ENCODE measurements at places on chromosomes 2 and 18.

GRCh38 chr2:26469092-26469710 is 8.7 kb downstream of the OTOF start:
- no peak for ATAC-seq

DNA sequence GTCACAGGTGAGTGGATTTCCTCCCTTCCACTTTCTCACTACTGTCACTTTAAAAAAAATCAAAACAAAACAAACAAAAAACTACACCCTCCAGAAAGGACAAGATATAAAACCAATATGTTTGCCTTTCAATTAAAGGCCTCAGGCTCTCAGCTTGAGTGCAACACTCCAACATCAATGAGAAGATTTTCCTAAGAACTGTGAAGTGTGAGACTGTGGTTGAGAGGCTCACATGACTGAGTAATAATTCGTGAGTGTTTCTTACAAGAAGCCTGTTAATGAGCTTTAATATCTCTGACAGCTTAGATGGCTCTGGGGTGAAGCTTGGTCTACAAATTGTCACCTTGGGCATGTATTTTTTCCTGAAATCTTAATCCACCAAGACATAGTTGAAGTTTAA is 216.1 kb downstream of the ETAA1 start:
- no peak for ATAC-seq

GRCh38 chr2:189933041-189933440 is 129.5 kb downstream of the MSTN start:
- no peak for ATAC-seq

DNA sequence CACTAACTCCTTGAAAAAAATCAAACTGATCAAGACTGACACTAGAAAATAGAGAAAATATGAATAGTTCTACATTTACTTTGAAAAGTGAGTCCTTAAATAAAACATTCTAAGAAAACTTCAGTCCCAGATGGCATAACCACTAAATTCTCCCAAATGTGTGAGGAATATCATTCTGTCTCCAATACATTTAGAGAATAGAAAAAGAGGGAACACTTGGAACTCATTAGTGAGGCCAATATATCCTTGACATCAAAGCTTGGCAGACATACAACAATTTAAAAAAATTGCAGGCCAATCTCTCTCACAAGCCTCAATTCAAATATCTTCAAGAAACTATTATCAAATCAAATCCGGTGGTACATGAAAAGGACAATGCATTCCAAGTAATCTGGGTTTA is 79.3 kb upstream of the TMEM247 start:
- ATAC-seq: no peak

DNA sequence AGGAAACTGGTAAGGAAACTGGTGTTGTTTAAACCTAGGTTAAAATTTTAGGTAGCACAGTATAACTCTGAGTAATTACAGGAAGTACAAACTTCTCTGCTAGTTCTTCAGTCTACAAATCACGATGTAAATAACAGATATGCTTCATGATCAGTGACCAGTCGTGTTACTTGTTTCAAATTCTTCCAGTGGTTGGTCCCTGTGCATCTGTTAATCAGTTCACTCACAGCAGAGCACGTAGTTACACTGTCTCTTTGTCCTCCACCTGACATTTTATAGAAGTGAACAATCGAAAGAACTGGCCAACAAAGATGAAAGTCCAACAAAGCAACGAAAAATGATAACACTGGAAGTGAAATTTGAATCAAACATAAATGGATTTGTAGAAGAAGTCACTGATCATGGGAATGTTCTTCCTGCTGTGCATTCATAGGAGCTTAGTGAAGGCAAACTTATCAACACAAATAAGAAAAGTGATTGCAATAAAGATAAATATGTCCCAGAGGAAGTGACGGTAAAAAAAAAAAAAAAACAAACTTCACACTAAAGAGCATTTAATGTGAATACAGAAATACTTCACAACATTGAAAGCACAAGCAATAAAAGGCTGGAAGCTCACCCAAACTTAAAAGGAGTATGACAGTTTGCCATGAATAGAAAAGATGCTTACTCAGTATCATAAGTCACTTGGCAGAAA is 7.0 kb downstream of the EIF2AK2 start:
- peak; percentile 65 for ATAC-seq

- no peak for ATAC-seq
Observed at GRCh38 chr18:66209656-66210055, 394.2 kb downstream of the CDH19 start.

- ATAC-seq: no peak
Observed at GRCh38 chr2:36427790-36428243, 72.2 kb downstream of the CRIM1 start.
